ENCODE measurements at places on chromosomes 1 and 21.

GRCh38 chr21:17195976-17196375 lies 316.9 kb upstream of the CXADR start:
- DNase-seq = no peak

- DNase-seq = no peak
Observed at GRCh38 chr21:43949499-43950208, 62.5 kb upstream of the TRAPPC10 start.

DNA sequence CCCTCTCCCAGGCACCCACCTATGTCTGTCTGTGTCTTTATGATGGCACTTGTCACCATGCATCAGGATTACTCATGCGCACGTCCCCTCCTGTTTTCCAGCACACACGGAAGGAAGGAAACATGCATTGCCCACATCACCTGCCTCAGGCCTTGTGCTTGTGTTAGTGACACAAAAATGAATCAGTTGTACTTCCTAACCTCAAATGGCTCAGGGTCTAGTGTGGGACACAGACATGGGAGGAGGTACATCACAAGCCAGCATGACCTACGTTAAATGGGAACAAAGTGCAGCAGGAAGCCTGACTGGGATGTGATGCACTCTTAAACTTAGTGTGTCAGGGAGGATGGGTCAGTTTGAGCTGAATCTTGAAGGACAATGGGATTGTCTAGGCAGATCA lies 126.7 kb downstream of the TRABD2B start:
- DNase-seq = no peak

DNA sequence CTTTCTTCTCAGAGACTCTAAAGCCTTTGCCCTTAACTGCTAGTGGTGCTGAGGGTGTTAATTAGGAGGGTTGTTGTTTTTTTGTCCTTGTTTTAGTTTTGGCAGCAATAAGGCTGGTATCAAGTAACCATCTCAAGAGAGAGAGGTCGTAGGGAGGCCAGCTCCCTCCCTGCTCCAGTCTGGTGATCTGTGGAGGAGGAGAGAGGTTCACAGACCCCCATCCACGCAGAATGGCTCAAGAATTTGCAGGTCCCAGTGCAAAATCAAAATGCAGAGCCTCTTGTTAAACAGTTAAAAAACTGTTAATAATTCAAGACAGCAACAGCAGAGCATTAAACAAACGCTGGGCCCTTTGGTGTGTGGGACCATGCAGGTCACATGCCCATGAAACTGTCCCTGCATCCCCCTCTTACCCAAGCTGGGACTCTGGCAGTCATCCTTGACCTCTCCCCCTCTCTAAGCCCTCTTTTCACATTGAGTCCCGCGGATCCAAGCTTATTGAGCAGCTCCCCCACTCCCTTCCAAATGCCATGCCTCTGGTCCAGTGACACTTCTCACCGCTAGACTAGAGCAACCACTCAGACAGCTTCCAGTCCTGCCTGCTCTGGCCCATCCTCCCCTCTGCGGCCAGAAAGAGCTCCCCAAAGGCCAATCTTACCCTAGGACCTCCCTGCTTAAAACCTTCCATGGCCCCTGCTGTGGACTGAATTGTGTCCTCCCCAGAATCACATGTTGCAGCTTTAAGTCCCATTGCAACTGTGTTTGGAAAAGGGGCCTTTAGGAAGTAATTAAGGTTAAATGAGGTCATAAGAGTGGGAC lies 47.7 kb upstream of the RPL11 start:
- no peak for DNase-seq

GRCh38 chr21:44878053-44878982 lies 4.8 kb upstream of the PTTG1IP start:
- DNase-seq = no peak

GRCh38 chr1:104195395-104195794 lies 445.7 kb downstream of the AMY1C start:
- no peak for DNase-seq

DNA sequence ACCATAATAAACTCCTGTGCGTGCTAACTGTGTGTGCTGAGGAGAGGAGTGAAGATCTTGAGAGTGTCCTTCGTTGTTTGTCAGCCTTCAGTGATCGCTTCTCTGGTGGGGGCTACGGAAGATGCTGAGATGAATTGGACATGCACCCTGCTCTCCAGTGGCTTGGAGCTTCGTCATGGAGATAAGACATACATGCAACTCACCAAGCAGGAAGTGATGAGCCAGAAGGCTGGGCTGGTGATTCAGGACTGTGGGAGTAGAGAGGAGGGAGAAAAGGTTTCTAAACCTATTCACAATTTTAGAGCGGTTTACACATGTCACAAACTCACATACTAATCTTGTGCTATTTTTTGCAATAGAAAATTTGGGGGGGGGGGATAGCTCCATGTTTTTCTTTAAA lies 128.9 kb upstream of the ADAR start:
- DNase-seq = no peak

DNA sequence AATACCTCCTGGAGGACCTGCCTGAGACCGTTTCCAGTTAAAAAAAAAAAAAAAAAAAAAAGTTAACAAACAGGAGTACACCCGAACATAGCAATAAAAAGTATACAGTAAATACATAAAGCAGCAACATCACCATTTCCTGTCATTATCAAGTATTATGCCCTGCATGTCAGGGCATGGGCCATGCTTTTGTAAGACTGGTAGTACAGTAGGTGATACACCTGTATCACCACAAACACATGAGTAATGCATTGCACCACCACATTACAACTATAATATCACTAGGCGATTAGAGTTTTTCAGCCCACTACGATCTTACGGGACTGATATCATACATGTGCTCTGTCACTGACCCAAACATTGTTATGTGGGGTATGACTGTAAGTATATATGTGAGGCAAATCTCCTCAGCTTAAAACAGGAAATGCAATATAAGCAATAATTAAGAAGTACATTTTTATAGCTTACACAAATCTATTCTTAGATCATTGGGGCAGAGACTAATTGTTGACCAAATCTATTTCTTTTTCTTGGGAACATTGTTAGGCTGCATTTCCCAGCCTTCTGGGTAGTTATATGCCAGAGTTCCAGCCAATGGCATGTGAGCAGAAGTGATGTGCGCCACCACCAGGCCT lies 98.1 kb downstream of the PLD5 start:
- DNase-seq = no peak

GRCh38 chr1:115429884-115430283 lies 91.8 kb upstream of the NGF start:
- no peak for DNase-seq

DNA sequence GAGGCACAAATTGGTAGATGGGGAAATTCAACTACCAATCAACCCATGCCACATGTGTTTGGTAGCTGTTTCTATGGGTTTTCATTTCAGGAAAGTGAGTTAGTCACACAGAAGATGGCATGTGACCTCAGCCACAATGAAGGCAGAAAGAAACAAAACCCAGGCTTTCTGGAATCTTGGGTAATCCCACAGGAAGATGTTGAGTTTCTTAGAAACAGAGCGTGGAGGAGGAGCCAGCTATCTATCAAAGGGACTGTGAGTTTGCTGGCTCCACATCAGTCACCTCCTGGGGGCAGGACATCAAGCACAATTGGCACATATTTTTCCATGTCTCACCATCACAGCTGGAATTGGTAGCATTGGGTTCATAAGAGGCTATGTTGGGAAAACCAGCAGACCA lies 188.9 kb upstream of the PLXNA2 start:
- DNase-seq = no peak

- no peak for DNase-seq
Observed at GRCh38 chr21:25831300-25831960, 96.7 kb downstream of the GABPA start.

GRCh38 chr1:213435715-213436114 lies 384.7 kb downstream of the RPS6KC1 start:
- DNase-seq = no peak

GRCh38 chr1:5191470-5191869 lies 537.1 kb downstream of the AJAP1 start:
- DNase-seq = no peak

- no peak for DNase-seq
Observed at GRCh38 chr1:21933397-21934248, 3.5 kb downstream of the HSPG2 start.

- no peak for DNase-seq
Observed at GRCh38 chr1:90957497-90957896, 64.3 kb downstream of the ZNF644 start.

- no peak for DNase-seq
Observed at GRCh38 chr1:224534731-224535130, 81.4 kb upstream of the CNIH3 start.

DNA sequence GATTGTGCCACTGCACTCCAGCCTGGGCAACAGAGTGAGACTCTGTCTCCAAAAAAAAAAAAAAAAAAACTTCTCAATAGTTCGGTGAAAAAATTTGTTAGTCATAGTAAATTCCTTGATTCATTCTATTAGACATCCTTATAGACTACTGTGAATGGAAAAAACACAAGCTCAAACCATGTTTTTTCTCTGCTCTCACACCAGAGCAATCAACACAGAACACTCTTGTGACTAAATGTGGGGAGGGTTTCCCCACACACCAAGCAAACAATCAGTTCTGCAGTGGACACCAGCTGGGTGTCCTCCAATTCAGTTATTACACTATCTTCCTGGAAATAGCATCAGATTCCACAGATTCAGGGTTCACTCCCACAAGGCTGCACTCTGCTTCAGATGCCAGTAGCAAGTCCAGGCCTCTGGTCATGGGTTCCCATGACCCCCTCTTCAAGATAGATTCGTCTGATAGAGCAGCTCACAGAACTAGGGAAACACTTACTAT lies 69.1 kb upstream of the TEKT2 start:
- no peak for DNase-seq

DNA sequence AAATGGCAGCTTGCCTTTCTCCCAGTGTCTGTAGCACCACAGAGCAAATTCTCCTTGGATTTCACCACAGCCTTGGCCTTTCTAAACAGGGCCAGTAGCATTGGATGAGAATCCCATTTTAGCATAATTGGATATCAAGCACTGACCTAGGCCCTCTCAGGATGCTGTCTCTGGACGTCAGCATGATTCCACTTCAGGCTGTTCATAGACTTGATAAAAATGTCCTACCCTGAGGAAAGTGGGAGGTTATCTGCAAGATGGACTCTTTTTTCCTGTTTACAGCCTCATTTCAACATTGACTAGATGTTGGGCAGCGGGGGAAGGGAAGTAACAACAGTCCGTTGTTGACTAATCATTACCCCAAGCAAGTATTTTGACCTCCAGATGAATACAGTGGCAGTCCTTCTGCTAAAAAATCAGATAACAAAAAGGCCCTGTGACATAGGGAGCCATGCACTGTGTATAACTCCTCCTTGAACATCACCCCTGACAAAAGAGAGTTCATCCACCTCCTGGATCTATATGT lies 5.2 kb downstream of the NPL start:
- DNase-seq = no peak

GRCh38 chr1:52795464-52795863 lies 47.1 kb upstream of the ZYG11A start:
- no peak for DNase-seq

GRCh38 chr1:192968323-192968722 lies 90.8 kb downstream of the UCHL5 start:
- DNase-seq = no peak

DNA sequence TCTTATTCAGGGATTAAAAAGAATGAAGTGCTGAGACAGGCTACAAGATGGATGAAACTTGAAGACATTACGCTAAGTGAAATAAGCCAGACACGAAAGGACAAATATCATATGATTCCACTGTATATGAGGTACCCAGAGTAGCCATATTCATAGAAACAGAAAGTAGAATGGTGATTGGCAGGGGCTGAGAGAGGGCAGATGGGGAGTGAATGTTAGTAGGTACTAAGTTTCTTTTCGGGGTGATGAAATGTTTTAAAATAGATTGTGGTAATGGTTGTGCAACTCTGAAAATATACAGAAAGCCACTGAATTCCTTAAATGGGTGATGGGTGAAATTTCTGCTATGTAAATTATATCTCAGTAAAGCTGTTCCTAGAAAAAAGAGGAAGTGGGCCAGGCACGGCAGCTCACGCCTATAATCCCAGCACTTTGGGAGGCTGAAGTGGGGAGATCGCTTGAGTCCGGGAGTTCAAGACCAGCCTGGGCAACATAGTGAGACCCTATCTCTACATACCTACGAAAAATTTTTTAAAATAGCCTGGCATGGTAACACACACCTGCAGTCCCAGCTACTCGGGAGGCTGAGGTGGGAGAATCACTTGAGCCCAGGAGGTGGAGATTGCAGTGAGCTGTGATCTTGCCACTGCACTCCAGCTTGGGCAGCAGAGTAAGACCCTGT lies 15.9 kb downstream of the SLC27A3 start:
- no peak for DNase-seq

DNA sequence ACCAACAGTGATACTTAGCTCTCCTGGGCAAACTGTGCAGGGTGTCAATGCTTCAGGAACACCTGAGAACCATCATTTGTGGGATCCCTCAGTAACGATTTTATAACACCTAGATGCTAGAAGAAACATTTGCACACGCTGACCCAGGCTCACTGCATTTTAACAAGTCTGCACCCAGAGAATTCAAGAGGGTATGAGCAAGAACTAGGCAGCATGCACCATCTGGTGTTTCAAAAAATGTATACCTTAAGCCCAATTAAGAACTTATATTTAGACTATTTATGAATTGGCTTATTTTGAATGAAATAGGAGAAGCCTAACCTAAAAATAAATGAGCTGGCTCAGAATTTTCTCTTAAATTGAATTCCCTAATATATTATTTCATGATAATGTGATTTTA lies 400.5 kb downstream of the GPATCH2 start:
- no peak for DNase-seq

GRCh38 chr1:229164836-229165735 lies 105.8 kb upstream of the RAB4A start:
- DNase-seq = no peak

DNA sequence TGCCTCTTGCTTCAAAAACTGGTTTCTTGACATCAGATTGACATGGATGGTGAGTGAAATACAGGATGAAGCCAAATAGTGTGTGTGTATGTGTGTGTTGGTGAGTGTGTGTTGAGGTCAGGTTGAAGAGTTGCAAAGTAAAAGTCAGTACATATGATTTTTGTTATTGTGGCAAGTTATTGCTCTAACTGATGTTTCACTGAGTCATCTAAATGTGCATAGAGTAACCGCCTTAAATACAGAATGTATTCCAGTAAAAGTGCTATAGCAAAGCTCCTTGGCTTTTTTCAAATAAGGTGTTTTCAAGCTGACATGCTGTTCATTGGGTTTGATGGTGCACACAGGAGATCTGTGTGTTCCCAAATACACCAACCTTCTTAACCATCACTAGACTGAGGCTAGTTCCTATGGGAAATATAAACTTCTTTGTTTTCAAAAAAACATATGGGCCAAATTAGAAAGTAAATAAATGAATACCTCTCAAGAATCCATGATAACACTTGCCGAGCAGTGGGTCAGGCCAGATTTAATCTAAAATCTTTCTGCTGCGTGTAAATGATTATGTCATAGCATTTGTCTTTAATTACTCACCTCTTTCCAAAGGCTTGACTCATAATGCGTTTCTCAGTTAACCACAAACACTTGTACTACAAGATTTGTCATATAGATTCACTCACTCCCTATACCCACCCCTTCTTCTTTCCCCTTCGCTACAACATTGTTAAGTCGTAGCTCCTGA lies 151.1 kb downstream of the LYPLAL1 start:
- DNase-seq = no peak

- DNase-seq = peak; percentile 32
Observed at GRCh38 chr1:39816415-39817090, 27.9 kb upstream of the BMP8B start.

GRCh38 chr1:81706650-81707435 lies 93.9 kb upstream of the ADGRL2 start:
- no peak for DNase-seq
